Uterus (tissue), 4 donors: ENCODE measurements at places on chromosomes 7 and 10. TPM values are rescaled to one million over a fixed set of nuclear protein-coding genes. Genes with fewer than 3 reads are reported as not detected.

ADCY1 gene
- total RNA-seq: not detected

LLCFC1 gene
- total RNA-seq: not detected

ZNF853 gene
- 20.7 TPM for total RNA-seq

MYH16 gene
- not detected for total RNA-seq

GPC2 gene
- total RNA-seq: 9.3 TPM

SFTPA1 gene
- 0.95 TPM for total RNA-seq

PHKG1 gene
- not detected for total RNA-seq

C10orf71 gene
- total RNA-seq: not detected

RELN gene
- total RNA-seq: 1.8 TPM

CRHR2 gene
- 0.27 TPM for total RNA-seq

SPDYE16 gene
- total RNA-seq: 0.35 TPM

ZNF239 gene
- 9.8 TPM for total RNA-seq

ZMYND11 gene
- total RNA-seq: 92.7 TPM

GPR26 gene
- not detected for total RNA-seq

SYT15 gene
- total RNA-seq: 22.8 TPM

ZNF503 gene
- total RNA-seq: 12.1 TPM

OPN1SW gene
- total RNA-seq: not detected

OPN4 gene
- not detected for total RNA-seq
